ENCODE measurements at places on chromosomes 7 and 10.

DNA sequence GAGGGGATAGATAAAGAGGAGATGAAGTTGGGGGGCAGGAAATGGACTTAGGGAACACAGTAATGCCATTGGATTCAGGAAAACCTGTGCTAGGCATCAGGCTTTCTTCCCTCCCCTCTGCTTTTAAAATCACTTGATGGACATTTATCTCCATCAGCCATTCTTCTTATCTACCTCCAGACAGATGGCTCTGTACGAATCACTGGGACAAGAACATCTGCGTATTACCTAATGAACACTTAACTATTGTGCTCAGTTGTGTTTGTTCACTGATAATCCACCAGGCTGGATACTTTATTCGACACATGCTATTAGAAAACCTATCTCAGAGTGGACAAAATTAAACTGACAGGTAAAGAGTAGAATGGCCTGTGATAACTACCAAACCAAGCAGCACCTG lies 40.0 kb downstream of the TNKS2 start:
- no peak for DNase-seq

- DNase-seq: no peak
Measured at GRCh38 chr7:104855861-104856260, 158.1 kb upstream of the KMT2E start.

- DNase-seq: no peak
Measured at GRCh38 chr7:85750454-85750949, 563.6 kb upstream of the SEMA3D start.

DNA sequence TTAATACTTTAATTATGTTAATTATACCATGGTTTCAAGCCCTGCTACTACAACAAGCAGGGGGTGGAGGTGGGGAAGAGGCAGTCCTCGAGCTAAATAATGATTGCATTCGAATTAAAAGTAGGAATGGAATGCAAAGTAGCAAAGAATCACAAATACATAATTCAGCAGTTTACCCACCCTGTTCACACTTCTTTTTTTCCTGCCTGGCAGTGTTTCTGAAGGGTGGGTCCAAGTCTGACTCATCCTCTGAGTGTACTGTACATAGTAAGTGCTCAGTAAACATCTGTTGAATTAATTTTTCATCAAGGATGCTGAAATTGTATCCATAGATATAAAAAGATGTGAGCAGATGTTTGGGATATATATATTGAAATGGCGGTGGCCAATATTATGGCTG lies 778.8 kb downstream of the LRMDA start:
- DNase-seq: no peak

DNA sequence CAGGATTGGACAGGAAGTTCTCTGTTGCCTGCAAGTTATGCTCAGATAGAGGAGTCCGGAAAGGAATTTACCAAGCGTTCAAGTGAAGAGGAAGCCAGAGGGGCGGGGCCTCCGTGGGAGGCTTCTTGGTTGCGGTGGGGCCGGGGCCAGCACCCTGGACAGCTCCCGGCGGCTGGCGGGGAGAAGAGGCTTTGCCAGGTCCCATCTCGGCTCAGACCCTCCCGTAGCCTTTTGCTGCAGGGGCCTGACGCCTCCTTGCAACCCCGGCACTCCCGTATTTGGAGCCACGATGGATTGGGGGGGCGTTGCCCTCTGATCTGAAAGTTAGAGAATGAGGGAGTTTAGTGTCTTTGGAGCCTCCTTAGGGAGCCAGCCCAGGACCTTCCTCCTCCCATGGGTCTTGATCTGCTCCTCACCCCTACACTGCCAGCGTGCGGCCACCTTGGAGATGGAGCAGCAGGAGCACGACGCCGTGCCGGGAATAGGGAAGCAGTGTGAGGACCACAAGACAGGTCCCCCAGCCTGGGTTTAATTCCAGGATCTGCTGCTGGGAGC lies 3.1 kb upstream of the SLC18A3 start:
- peak; percentile 8 for DNase-seq

All from activated T-helper 1 cell treated with anti-CD3 and anti-CD28 coated beads, Interleukin-2, amount 50 U/mL, for 16 hours (primary cell).